ENCODE measurements at places on chromosomes 5 and 9. TPM values are rescaled to one million over a fixed set of nuclear protein-coding genes. Genes with fewer than 3 reads are reported as not detected.

DNA sequence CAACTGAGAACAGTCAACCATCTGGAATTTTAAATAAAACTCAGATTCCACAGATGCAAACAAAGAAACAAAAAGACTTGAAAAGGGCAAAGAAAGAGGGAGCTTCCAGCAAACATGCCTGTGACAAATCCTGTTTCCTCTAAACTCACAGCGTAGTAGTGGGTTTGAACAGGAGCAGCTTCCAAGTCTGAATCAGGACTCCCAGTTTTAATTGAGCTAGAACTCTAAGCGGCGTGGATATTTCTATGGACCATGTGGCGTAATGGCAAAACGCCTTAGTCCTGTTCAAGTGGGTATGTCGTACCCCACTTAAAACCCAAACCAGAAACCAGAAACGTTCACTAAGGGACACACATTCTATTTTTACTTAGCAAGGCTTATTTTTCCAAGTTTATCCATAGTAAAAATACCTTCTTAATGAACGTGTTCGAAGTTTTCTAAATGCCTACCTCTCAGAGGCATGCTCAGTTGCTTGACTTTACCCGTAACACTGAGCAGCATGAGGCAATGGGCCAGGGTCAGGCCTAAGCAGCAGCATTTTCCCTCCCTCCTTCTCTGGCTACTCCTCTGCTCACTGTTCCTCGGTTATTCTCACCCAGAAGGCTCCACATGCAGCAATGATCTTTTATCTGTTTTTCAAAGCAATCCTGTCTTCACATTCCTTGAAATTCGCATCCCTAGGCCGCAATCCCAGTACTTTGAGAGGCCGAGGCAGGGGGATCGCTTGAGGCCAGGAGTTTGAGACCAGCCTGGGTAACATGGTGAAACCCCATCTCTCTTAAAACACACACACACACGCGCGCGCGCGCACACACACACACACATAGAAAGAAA is 77.9 kb downstream of the FNBP1 start:
- H3K27ac ChIP-seq, result peak overlapping the region; percentile 93
- no peaks in the 10 kb centered on the region for H3K27me3 ChIP-seq
- no peak for DNase-seq

- H3K27me3 ChIP-seq, result no peaks in the 10 kb centered on the region
- H3K27ac ChIP-seq, result no peak overlapping the region
- H3K4me3 ChIP-seq, result no peak overlapping the region
- H3K36me3 ChIP-seq, result no peaks in the 10 kb centered on the region
- DNase-seq, result no peak
- no peaks in the 10 kb centered on the region for H3K4me1 ChIP-seq
These were observed 122.7 kb upstream of the ALDH1B1 start for GRCh38 chr9:38269775-38270174.

- H3K36me3 ChIP-seq, result peaks cover 12% of the 10 kb centered on the region
- H3K4me1 ChIP-seq, result peaks cover 2% of the 10 kb centered on the region
- DNase-seq, result no peak
- no peak overlapping the region for H3K27ac ChIP-seq
- peaks cover 3% of the 10 kb centered on the region for H3K27me3 ChIP-seq
These were observed 33.4 kb upstream of the NCS1 start for GRCh38 chr9:130138791-130139190.

DNA sequence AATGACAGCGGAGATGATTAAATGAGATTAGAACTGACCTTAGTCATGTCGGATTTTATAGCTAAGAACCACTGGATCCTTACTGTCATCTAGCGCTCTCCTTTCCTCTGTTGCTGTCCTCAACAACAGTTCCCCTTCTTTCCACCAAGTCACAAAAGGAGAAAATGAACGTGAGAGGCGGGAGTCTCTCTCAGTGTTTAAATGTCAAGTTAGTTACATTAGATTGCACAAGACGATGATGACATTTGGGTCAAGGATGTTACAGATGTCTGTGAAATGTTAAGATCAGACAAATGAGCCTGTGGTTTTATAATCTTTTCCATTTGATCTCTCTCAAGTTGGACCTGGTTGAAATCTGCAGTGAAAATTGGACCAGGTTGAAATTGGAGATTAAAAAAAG is 53.5 kb downstream of the FBXO38 start:
- no peak overlapping the region for H3K4me3 ChIP-seq
- H3K36me3 ChIP-seq, result peaks cover 16% of the 10 kb centered on the region
- H3K27ac ChIP-seq, result no peak overlapping the region
- H3K4me1 ChIP-seq, result no peaks in the 10 kb centered on the region

GRCh38 chr5:157303667-157304327 is 37.9 kb downstream of the CYFIP2 start:
- peak overlapping the region; percentile 41 for H3K27ac ChIP-seq
- peaks cover 2% of the 10 kb centered on the region for H3K36me3 ChIP-seq
- peaks cover 29% of the 10 kb centered on the region for H3K4me1 ChIP-seq
- H3K27me3 ChIP-seq, result no peaks in the 10 kb centered on the region
- no peak overlapping the region for H3K4me3 ChIP-seq
- no peak for DNase-seq

- H3K4me1 ChIP-seq, result peaks cover 72% of the 10 kb centered on the region
- no peaks in the 10 kb centered on the region for H3K36me3 ChIP-seq
- no peak overlapping the region for H3K27ac ChIP-seq
- no peak for DNase-seq
- no peak overlapping the region for H3K4me3 ChIP-seq
These were observed 3.7 kb downstream of the UGCG start for GRCh38 chr9:111900151-111900857.

GRCh38 chr5:134122530-134122929 is 8.0 kb downstream of the TCF7 start:
- peaks cover 33% of the 10 kb centered on the region for H3K4me1 ChIP-seq
- peak overlapping the region; percentile 79 for H3K27ac ChIP-seq
- no peaks in the 10 kb centered on the region for H3K36me3 ChIP-seq
- no peak overlapping the region for H3K4me3 ChIP-seq
- DNase-seq, result peak; percentile 71

- H3K4me1 ChIP-seq, result peaks cover 12% of the 10 kb centered on the region
- peak overlapping the region; percentile 96 for H3K27ac ChIP-seq
- H3K4me3 ChIP-seq, result peak overlapping the region; percentile 86
- DNase-seq, result no peak
- H3K27me3 ChIP-seq, result no peaks in the 10 kb centered on the region
These were observed 12.5 kb downstream of the MRPS27 start for GRCh38 chr5:72307573-72307967.

DNA sequence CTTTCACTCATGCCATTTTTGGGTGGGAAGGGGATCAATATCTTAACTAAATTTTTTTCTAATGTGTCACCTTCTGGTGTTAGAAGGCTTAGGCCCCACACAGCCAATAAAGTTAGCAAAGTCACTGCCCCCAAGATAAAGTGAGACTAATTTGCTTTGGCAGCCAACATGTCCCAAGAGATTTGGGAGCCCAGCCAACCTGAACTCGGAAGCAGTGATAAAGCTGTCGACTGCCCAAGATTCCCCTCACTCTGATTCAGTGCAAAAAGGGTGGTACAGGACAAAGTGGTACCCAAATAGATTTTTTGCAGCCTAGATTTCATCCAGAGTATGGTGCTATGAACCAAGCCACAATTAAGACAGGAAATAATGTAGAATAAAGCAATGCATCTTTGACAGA is 572.5 kb upstream of the ARRDC3 start:
- no peak for DNase-seq
- H3K36me3 ChIP-seq, result no peaks in the 10 kb centered on the region
- H3K27ac ChIP-seq, result no peak overlapping the region

DNA sequence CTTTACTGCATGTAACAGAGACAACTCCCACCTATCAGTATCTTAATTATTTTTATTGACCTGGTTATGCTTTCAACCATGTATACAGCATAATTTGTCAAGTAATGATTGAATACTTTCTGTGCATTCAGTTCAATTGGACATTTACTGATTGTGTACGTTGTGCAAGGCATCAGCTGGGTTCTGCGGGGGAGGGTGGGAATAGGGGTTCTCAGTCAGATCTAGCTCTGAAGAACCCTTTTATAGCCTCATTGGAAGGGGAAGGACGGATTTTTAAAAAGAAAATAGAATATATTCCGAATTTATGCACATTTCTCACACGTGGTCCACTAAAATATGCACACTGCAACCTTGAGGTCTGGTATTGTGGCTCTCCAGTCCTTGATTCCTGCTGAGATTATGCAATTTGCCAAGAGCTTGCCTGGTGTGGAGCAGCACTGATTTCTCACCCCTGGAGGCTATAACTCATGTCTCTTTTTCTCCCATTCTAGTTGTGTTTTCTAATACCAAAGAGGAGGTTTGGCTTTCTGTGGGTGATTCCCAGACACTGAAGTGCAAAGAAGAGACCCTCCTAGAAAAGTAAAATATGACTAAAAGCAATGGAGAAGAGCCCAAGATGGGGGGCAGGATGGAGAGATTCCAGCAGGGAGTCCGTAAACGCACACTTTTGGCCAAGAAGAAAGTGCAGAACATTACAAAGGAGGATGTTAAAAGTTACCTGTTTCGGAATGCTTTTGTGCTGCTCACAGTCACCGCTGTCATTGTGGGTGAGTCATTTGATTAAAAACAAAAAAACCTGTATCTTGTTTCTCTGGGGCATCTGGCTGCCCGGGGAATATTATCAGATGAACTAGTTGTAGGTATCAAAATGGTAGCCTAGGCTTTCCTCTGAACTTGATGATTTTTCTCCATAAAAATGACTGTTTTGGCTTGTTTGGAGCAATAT is 1.7 kb downstream of the SLC1A3 start:
- H3K4me1 ChIP-seq, result peaks cover 14% of the 10 kb centered on the region
- no peak overlapping the region for H3K4me3 ChIP-seq
- no peak for DNase-seq
- H3K27me3 ChIP-seq, result no peaks in the 10 kb centered on the region
- H3K36me3 ChIP-seq, result no peaks in the 10 kb centered on the region
- H3K27ac ChIP-seq, result no peak overlapping the region

- no peak overlapping the region for H3K4me3 ChIP-seq
- no peaks in the 10 kb centered on the region for H3K36me3 ChIP-seq
- H3K4me1 ChIP-seq, result no peaks in the 10 kb centered on the region
- H3K27me3 ChIP-seq, result no peaks in the 10 kb centered on the region
These were observed 18.8 kb upstream of the HSD17B3 start for GRCh38 chr9:96320749-96321280.

DNA sequence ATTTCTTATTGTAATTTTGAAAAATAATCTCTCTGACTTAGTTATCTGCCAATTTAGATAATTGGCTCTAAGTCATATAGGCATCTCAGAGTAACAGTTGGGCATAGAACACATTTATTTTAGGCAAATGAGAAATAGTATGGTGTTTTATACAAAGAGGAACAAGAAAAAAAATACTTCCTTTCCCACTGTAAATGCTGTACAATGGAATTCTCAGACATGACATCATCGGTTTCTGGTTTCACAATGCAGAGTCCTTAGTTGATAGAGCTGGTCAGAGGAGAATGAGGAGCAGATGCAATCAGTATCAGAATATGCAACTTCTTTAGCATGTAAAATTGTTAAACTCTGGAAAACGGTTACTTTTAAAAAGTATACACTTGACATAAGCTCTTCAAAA is 49.4 kb downstream of the PLK2 start:
- H3K4me3 ChIP-seq, result no peak overlapping the region
- no peaks in the 10 kb centered on the region for H3K27me3 ChIP-seq
- no peak for DNase-seq
- H3K4me1 ChIP-seq, result no peaks in the 10 kb centered on the region
- H3K27ac ChIP-seq, result no peak overlapping the region

DNA sequence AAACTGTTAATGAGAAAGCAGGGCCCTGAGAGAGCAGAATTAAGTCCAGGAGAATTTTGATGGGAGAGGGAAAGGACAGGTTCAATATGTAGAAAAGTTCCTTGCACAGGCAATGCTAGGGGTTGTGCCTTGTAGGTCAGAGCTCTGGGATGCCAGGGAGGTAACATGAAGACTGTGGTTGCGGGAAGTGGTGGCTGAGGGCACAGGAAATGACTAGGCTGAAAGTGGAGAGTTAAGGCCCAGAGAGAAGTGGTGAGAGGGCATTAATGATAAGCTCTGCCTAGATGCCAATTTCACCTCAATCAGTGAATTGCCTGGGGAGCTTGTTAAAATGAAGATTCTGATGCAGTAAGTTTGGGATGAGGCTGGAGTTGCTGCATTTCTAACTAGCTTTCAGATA is 31.5 kb upstream of the PPP3R2 start:
- H3K27ac ChIP-seq, result no peak overlapping the region
- DNase-seq, result no peak
- no peaks in the 10 kb centered on the region for H3K36me3 ChIP-seq
- H3K4me1 ChIP-seq, result no peaks in the 10 kb centered on the region
- no peaks in the 10 kb centered on the region for H3K27me3 ChIP-seq

- no peaks in the 10 kb centered on the region for H3K27me3 ChIP-seq
- no peaks in the 10 kb centered on the region for H3K4me1 ChIP-seq
- H3K27ac ChIP-seq, result no peak overlapping the region
- H3K4me3 ChIP-seq, result no peak overlapping the region
These were observed 71.1 kb downstream of the ZNF474 start for GRCh38 chr5:122200450-122200849.

DNA sequence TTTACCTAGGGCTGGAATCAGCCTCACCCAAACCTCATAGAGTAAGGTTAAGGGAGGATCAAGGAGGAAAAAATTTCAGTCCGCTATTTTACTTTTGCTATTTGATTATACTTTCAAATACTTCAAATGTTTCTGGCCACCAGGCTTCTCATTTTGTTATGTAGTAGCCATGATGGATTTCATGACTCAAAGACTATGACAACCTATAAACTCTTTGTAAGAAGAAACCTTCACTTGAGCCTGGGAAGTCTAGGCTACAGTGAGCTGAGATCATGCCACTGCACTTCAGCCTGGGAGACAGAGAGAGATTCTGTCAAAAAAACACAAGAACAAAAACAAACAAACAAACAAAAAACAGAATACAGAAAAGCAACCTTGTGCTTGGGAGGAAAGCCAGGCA is 293.6 kb upstream of the TNC start:
- H3K4me1 ChIP-seq, result no peaks in the 10 kb centered on the region
- no peak for DNase-seq
- H3K4me3 ChIP-seq, result no peak overlapping the region
- no peak overlapping the region for H3K27ac ChIP-seq
- no peaks in the 10 kb centered on the region for H3K36me3 ChIP-seq

- DNase-seq, result no peak
- H3K27ac ChIP-seq, result no peak overlapping the region
- H3K36me3 ChIP-seq, result no peaks in the 10 kb centered on the region
- no peak overlapping the region for H3K4me3 ChIP-seq
- H3K4me1 ChIP-seq, result peaks cover 7% of the 10 kb centered on the region
These were observed 169.4 kb downstream of the TLE1 start for GRCh38 chr9:81519816-81520495.

DNA sequence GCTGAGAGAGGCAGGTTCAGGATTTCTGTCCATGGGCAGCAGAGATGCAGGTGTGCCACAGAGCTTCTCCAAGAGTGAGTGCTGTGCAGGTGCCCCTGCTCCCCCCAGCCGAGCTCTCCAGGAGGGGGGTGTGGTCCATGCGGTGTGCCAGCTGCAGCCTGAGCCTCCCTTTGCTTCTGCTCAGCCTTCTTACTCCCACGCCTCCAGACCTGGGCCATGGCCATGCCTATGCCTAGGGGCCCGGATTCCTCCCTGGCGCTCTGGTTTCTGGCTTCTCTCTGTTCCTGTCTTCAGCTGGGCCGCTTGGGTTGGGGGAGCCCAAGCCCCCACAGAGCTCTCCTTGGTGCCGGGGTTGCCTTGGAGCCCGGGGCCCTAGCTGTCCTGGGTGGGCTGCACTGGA is 133.3 kb downstream of the CACNA1B start:
- H3K27ac ChIP-seq, result no peak overlapping the region
- H3K27me3 ChIP-seq, result no peaks in the 10 kb centered on the region
- H3K36me3 ChIP-seq, result no peaks in the 10 kb centered on the region
- no peak overlapping the region for H3K4me3 ChIP-seq
- no peaks in the 10 kb centered on the region for H3K4me1 ChIP-seq

TAF1L gene
- not detected for polyA plus RNA-seq

KIF20A gene
- 0.13 TPM for polyA plus RNA-seq

FCN1 gene
- polyA plus RNA-seq, result 16.0 TPM

FAM169A gene
- polyA plus RNA-seq, result 2.1 TPM

POC5 gene
- polyA plus RNA-seq, result 25.5 TPM

TNFSF15 gene
- 0.01 TPM for polyA plus RNA-seq

CDC25C gene
- polyA plus RNA-seq, result not detected

Measured in B cell (primary cell).